Osteocyte (in vitro differentiated cells): ENCODE measurements at places on chromosomes 3 and 15. TPM values are rescaled to one million over a fixed set of nuclear protein-coding genes. Genes with fewer than 3 reads are reported as not detected.

Gene ADGRG7
- not detected in 2 replicates for total RNA-seq

Gene FMN1
- total RNA-seq = 4.2 and 5.8 TPM in 2 replicates

Gene HYAL1
- 0.60 and 0.83 TPM in 2 replicates for total RNA-seq

Gene CADPS
- not detected in 2 replicates for total RNA-seq

Gene RTP3
- total RNA-seq = not detected in 2 replicates

Gene FRMD5
- not detected in 2 replicates for total RNA-seq

Gene FAM107A
- not detected in 2 replicates for total RNA-seq

Gene SYNPR
- total RNA-seq = not detected in 2 replicates

Gene GOLGA6C
- not detected in 2 replicates for total RNA-seq

Gene DUOXA2
- total RNA-seq = not detected in 2 replicates

Gene GABRB3
- total RNA-seq = 7.4 and 9.7 TPM in 2 replicates

Gene ARHGEF26
- total RNA-seq = 5.4 and 5.5 TPM in 2 replicates

Gene MRAS
- total RNA-seq = 25.5 and 29.7 TPM in 2 replicates

Gene BTD
- total RNA-seq = 28.0 and 28.9 TPM in 2 replicates

Gene GABRA5
- not detected in 2 replicates for total RNA-seq

Gene RFX7
- 20.2 and 21.3 TPM in 2 replicates for total RNA-seq
